ENCODE measurements at places on chromosomes 16 and 17.

DNA sequence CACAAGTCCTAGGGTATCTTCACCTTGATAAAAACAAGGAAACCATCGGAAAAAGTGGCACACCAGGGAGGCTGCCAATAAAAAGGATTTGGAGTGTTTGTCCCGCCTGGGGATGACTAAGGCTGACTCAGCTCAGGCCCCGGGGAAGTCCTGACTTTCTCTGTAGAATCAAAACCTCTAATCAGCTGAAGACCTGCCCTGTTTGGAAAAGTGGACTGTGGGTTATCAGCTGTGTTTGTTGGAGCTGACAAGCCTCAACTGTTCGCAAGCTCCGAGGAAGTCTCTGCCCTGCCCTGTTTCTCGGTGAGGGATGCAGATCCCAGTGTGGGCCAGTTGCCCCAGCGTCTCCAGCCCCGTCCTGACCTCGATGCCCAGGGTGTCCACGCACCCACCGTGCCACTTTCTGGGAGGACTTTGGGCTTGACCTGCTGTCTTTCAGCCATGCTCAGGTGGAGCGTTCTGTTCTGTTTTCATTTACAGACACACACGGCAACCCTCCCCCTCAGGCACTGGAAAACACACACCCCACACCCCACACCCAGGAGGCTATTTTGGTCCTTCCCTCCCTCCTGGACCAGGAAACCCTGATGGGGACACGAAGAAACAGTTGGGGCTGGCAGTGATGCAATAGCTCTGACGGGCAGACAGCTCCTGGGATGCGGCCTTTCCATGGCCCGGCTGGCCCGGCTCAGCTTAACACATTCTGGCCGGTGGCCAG, 27.6 kb upstream of the PITPNA start:
- no peak for DNase-seq

GRCh38 chr16:84617041-84617790, 662 bp downstream of the COTL1 start:
- no peak for DNase-seq

DNA sequence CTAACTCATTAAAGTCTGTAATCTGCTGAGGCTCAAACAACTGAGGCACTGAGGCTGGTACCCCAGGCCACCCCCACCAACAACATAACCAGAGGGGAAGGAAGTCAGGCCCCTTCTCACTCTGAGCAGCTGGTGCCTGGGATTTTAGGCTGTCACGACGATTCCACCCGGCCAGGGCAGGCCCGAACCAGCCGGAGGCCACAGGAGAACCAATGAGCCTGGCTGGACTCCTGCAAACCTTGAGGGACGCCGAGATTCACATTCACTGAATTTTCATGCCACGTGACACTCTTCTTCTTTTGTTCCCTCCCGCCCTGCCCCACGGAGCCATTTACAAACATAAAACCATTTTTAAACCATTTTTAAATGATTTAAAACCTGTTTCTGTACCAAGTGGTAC, 48.1 kb downstream of the RPH3AL start:
- no peak for DNase-seq

- DNase-seq: no peak
Observed at GRCh38 chr16:87700406-87701077, 65.2 kb downstream of the KLHDC4 start.

- DNase-seq: no peak
Observed at GRCh38 chr16:69794486-69794885, 32.4 kb downstream of the WWP2 start.

- DNase-seq: no peak
Observed at GRCh38 chr17:17855976-17856375, 19.2 kb upstream of the SREBF1 start.

DNA sequence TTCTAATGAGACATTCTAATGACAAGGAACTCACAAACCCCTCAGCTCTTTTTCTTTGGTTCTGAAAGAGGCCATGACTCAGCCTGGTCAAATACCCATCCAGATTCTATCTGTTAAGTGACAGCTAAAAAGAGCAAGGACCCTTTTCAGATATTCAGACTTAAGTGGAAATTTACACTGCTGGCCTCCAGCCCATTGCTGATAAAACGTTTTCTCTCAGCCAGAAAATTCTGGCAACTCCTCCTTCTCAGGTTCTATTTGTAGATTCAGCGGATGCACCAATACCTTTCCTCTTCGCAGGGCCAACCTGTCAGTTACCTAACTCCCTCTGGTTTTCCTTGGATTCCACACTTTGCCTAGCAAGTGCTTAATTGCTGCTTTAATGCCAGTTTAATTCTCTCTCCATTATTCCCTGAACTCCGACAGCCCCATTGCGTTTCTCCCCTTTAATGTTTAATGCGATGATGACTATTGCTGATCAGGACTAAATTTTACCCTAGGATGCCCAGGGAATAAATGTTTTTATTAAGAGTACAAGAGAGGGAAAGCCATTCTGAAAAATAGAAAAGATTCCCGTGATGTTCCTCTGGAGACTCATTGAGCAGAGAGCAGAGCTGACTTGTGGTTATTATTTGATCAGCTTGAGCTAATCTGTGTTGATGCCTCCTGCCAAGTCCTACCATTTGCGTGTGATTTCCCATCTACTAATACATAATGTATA, 35.9 kb upstream of the TOM1L1 start:
- DNase-seq: no peak

- no peak for DNase-seq
Observed at GRCh38 chr17:4877089-4877488, 22.2 kb upstream of the C17orf107 start.

GRCh38 chr16:82807311-82807710, 180.5 kb downstream of the CDH13 start:
- DNase-seq: no peak

DNA sequence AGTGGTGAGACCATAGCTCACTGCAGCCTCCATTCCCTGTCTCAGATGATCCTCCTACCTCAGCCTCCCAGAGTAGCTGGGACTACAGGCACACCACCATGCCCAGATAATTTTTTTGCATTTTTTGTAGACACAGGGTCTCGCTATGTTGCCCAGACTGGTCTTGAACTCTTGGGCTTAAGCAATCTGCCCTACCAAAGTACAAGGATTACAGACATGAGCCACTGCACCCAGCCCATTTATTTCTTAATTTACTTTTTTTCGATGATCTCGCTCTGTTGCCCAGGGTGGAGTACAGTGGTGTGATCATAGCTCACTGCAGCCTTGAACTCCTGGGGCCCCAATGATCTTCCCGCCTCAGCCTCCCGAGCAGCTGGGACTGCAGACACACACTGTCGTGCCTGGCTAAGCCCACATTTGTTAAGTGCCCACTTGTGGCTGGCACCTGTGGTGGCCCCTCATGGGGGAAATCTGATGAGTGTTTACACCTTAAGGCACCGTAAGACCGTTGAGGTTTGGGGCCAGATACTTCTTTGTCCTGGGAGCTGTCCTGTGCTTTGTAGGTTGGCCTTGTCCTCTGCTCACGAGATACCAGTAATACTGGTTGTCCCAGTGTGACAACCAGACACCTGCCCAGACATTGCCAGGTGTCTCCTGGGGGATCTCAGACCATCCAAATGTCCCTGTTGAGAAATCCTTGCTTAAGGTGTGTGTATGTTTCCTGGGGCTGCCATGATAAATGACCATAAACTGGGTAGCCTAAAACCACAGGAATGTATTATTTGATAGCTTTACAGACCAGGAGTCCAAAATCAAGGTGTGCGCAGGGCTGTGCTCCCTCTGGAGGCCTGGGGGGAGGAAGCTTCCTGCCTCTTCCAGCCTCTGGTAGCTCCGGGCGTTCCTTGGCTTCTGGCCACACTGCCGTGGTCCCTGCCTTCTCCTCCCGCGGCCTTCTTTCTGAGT, 141.4 kb upstream of the GSE1 start:
- DNase-seq: no peak

- peak; percentile 22 for DNase-seq
Observed at GRCh38 chr16:51762081-51762996, 611.3 kb upstream of the SALL1 start.

DNA sequence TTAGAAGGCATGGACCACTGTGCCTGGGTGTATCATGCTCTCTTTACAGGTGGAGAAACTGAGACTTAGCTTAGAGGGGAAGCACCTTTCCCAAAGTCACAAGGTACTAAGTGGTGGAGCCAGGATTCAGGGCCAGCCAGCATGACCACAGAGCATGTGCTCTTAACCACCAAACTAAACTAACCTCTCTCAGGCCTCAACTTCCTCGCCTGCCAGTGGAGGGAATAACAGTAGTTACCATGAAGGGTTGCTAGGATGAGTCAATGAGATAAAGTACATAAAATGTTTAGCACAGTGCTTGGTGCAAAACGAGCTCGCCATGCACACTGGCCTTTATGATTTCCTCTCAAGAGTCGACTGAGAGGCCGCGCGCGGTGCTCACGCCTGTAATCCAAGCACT, 6.4 kb upstream of the MYO1C start:
- DNase-seq: no peak

- no peak for DNase-seq
Observed at GRCh38 chr17:17298108-17298507, 5.1 kb upstream of the NT5M start.

DNA sequence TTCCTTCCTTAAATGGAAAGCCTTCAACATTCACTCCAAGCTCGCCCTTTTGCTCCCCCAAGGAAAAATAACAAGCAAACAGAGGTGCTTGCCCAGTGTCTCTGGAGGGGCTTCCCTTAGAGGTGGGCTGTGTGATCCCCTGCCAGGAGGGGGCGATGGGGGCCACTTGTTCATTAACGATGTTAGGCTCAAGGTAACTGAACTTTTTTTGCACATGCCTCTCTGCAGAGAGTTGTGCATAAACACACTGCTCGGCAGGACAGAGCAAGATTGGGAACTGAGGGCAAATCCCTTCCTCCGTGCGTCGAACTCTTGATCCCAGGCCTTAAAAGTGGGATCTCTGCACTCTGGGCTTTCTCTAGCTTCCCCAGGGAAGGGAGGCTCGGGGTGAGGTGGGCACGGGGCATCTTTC, 15.5 kb upstream of the NAGLU start:
- DNase-seq: no peak

DNA sequence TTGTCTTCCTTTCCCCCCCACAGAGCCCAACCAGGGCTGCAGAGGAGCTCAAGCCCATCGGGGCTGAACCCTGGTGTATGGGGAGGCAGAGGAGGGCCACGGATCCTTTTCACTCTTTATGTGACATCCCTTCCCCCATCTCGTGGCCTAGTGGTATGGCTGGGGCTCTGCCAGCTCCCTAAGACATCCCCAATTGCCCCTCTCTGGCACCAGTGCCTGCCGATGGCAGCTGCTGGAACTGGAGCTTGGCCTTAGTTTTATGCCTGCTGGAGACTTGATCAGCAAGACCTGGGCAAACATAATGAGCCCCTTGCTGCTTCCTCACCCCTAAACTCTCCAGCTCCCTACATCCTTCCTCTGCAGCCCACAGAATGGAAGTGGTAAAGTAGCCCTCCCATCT, 8.0 kb upstream of the TOP2A start:
- DNase-seq: no peak

- no peak for DNase-seq
Observed at GRCh38 chr17:40803617-40804082, 3.9 kb upstream of the KRT28 start.

GRCh38 chr16:8537691-8538342, 52.5 kb downstream of the TMEM114 start:
- no peak for DNase-seq

- DNase-seq: no peak
Observed at GRCh38 chr16:51549836-51550235, 398.8 kb upstream of the SALL1 start.

- DNase-seq: no peak
Observed at GRCh38 chr17:58330997-58331814, 2.6 kb upstream of the TSPOAP1 start.

DNA sequence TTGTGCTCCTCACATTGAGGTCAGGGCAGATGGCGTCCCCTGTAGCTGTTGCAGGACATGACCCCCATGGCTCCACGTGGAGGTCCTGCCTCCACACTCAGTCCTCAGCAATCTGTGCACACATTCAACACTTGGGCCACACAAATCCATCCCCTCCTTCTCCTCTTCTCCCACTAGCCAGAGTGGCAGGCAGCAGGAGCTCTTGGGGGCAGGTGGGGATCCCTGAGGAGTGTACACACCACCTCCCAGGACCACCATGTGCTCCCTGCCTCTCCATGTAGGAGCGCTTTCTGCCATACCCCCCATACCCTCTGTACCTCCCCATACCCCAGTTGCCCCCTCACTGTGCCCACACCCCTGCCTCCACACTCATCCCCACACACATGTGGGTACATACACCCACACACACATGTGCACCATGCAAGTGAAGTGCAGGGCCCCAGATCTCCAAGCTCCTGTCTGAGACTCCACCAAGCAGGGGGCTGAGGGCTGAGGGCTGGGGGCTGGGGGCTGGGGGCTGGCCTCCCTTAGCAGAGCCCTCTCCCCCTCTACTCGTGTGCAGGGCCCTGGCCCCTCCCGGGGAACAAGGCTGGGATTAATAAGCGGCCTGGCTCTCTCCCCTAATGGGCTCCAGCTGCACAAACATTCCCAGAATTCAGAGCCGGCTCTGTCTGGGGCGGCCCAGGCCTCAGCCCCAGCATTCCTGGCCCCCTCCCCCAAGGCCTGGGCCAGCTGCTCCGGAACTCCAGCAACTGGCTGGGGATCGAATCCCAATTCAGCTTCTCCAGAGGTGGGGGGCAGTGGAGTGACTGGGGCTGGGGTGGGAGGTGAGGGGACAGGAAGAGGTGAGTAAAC, 48.2 kb upstream of the MEIOC start:
- DNase-seq: no peak

DNA sequence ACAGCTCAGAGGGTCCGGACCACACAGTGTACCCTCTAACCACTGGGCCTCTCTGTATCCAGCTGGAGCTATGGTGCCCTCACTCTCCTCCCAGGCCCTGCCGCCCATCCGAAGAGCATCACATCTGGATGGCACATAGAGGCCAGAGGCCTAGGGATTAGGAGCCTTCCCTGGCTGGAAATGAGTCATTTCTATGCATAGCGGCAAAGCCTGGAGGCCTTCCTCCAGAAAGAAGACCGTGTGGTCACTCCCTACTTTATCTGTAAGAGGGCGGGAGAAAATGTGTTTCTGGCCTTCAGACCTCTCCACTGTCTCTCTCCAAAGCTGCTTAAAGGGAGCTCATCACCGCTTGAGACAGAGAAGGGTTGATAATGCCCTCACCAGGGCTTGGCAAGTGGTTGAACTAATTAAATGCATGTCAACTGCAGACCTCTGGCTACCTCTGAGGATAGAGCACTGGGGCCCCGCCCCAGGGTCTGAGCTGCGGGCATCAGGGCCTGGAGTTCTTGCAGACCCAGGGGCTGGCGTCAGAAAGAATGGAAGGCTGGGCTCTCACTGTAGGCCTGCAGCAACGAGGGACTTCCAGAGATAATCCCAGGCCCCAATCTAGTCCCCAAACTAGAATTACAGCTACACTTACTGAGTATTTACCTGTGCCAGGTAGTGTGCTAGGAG, 122.2 kb downstream of the IRX5 start:
- no peak for DNase-seq

GRCh38 chr17:4100883-4101756, 41.7 kb downstream of the ZZEF1 start:
- DNase-seq: no peak
